ENCODE measurements at places on chromosomes 13 and 19.

DNA sequence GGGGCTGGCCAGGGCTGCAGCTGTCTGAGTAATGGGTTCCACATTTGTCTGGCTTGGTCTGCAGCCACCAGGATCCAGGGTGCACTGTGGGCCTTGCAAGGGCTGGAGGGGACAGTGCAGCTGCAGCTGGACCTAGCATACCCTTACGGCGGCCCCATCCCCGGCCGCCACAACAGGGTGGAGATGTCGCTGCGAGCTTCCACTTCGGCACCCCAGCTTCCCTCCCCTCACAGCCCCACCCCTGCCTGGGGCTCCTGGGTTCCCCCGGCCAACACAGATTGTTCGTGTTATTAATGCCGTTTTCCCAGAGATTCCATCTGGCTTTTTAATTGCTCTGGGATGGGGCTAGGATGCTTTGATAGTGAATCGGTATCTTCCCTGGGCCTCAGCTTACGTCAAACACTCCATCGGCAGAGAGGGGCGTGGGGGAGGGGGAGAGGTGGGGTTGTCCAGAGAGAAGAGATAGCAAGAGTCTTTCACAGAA, 5.8 kb downstream of the CEBPA start:
- no peak for DNase-seq

DNA sequence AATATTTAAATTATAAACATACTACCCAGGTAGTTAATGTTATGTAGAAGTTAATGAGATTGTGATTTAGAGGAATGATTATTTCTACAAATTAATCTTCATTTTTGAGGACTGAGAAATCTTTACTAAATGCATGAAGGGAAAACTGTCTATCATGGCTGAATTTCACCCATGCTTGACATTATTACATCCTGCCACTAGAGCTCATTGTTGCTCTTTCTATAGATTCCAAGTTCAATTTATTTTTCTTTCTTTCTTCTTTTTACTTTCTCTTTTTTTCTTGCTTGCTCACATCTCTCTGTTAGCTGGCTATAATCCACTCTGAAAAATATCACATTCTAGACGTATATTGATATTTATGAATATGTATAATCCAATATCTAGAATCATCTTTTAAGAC, 505.0 kb upstream of the KLHL1 start:
- no peak for DNase-seq

DNA sequence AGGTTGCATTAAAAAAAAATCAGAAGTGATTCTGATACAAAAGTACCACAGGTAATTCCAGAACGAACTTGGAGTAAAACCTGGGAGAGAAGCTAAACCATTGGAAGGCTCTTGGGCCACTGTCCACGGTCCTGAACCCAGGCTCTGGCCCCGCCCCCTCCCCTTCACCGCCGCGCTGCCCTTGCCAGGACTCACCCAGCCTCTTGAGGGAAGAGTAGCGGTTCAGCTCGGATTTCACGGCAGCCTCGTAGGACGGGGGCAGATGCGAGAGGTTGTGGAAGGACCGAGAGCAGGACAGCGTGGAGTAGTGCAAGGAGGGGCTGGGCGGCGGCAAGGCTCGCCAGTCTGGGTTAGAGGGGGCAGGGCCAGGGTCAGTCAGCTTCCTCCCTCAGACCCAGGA, 5.7 kb downstream of the SHISA7 start:
- DNase-seq = peak; percentile 77

GRCh38 chr19:1417145-1417544, 9.8 kb downstream of the DAZAP1 start:
- no peak for DNase-seq

DNA sequence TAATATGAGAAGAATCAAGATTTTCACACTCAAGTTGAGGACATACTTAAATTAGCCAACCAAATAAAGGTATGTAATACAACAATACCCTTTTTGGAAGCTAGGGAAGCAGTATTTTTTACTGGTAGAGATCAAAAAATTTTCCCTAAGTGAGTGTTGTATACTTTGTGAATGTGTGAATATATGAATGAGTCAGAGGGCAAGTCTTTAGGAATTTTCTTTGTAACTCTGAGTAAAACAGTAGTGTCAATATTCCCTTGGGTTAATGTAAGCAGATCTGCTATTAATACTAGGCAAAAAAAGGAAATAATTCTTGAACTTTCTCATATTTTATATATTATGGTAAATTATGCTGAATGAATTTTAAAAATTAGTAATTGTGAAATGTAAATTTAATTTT, 1161.8 kb upstream of the MIR17HG start:
- DNase-seq = no peak

DNA sequence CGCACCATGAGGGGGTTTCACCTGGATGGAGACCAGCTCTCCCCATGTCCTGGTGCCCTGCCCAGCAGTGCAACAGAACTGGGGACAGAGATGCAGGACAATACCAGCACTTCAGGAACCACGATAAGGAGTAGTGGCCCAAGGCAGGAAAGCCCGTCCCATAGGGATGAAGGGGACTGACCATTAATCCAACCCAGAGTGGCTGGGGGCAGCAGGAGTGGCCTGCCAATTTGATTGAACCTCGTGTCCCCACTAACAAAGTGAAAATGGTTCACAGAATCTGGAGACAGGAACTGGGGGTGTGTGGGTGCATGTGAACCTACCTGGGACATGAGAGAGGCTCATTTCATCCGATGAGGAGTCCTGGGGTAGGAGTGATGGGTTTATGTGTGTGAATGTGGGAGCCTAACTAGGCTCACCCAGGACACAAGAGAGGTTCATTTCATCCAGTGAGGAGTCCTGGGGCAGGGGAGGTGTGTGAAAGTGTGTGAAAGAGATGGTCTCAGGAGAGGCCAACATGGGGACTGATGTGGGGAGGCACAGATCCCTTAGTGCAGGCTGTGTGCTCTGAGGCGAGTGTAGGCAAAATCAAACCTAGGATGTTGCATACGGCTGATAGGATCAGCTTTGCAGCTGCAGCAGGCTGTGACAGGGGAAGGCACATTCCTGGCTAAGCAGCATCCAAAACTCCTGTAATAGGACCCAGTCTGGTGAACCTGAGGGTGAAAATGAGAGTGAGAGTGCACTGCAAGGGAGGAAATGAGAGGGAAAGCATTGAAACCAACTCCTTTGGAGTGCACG, 98.2 kb downstream of the ZNF429 start:
- no peak for DNase-seq
